ENCODE measurements at places on chromosomes 7 and 10.

DNA sequence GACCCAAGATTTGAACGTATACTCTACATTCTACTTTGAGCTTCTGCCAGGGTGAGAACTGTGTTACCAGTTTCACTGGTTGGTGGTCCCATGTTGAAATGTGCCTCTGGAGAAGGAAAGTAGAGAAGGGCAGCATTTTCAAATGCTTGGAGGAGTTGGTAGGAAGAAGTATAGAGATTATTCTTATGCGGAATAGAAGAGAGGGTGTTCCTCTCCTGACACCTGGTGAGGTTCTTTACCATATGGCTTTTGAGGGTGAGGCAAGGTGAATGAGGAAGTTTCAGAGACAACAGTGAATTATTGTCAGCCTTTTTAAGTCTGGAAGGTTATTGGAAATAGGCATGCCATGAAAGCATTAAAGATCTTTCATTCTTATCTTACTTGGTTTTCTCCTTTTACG lies 34.3 kb downstream of the R3HCC1L start:
- no peak for DNase-seq

DNA sequence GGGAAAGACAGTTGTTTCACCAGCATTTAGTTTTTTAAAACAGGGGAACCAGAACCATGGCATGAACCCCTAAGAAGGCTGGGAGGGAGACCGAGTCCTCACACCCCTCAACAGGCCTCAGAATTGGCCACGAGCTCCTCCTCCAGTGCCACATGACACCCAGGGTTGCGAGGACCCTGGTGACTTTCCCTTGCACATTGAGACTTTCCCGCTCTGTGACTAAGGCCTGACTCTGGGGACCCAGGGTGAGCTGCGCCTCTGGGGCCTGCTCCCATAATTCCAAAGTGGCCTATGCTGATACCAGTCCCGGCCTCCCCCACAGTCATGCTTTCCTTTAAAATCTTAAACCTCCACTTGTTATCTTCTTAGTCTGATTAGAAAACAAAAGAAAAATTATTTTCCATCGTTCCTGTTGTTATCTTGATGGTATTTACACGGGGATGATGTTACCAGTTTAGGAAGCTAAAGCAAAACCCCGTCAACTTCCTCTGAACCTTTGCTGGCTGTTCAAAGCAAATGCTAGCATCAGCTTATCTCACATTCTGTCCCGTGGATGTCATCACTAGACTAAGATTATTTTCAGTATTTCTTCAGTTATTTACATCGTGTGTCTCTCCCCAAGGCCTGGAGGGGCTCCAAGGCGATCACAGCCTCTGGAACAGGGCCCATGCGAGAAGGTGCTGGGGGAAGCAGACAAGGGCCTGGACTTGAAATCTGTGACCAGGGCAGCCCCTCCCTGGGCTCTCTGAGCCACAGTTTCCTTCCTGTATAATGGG lies 42.1 kb downstream of the FAM53B start:
- no peak for DNase-seq

- no peak for DNase-seq
Observed at GRCh38 chr7:86130268-86130667, 513.4 kb upstream of the GRM3 start.

DNA sequence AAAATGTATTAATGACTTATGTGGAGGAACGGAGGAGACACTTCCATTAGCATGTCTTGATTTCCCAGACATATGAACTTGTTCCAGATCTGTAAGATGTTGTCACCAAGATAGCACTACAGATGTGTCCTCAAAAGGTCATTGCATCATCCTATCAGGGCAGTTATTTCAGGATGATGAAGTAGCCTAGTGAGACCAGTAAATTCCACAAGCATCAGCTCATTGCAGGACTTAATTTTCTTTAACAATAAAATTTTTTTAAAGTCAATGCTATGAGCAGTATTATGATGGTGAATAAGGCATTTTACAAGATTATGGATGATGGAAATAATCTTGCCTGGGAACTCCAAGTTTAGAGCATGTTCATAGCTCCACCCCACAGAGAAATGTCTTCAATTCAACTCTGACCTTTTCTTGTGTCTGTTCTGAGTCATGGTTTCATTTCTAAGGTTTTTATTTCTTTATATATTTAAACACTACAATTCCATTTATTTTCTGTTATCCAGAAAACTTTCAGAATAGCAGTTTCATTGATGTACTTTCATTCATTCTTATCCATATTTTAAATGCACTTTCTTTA lies 1203.3 kb upstream of the CELF2 start:
- DNase-seq, result no peak

DNA sequence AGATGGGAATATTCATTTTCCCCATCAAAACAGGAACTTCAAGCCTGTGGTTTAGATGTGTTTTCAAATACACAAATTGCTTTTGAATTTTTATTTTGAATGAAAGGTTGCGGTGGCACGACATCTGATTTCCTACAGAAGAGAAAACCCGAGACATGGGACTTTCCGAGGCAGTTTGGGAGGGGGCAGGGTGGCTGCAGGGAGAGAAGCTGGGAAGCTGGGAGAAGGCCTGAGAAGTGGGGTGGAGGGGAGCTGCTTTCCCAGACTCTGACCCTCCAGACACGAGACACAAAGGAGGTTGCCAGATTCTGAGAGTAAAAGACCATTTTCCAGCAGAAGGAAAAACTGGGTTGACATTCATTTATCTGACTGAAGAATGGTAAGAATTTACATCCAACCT lies 19.6 kb downstream of the TMEM176A start:
- DNase-seq, result no peak

GRCh38 chr10:30456266-30456665 lies 22.3 kb downstream of the MAP3K8 start:
- DNase-seq, result no peak

- DNase-seq, result no peak
Observed at GRCh38 chr7:40354711-40355110, 219.9 kb downstream of the SUGCT start.

- no peak for DNase-seq
Observed at GRCh38 chr10:83934062-83934461, 205.2 kb upstream of the GHITM start.

- no peak for DNase-seq
Observed at GRCh38 chr7:86328801-86329433, 314.8 kb upstream of the GRM3 start.

DNA sequence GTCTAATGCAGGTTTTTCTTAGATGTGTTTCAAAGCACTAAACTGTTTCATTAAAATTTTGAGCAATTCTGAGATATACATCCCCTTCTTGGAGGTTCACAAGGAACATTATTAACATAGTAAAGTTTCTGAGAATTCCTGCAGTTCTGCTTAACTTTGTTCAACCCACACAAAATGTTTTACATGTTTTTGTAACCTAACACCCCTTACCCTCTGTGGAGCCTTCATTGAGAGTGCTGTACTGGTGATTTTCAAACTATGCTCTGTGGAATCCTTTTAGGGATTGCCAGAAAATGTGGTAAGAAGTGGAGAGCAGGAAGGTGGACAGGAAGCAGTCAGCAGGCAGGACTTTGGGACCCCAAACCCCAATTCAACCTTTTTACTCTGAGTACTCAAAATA lies 53.6 kb upstream of the ABCB5 start:
- no peak for DNase-seq

DNA sequence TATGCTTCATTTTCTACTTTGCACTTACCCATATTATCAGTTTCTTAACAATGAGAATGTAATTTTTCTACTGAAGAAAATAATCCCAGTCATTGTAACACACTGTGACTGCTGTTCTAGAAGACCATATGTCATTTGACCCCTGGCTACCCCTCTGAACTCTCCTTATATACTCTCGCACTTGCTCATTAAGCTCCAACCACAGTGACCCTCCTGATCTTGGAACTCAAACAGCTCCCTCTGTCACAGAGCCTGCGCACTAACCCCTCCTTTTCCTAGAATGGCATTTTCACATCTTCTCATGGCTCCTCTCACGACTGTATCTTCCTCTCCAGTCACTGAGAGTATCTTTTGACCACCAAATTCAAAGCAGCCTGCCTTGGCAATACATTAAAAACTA lies 169.7 kb downstream of the CACNA2D1 start:
- no peak for DNase-seq

GRCh38 chr7:55405856-55406541 lies 40.9 kb downstream of the LANCL2 start:
- peak; percentile 17 for DNase-seq

DNA sequence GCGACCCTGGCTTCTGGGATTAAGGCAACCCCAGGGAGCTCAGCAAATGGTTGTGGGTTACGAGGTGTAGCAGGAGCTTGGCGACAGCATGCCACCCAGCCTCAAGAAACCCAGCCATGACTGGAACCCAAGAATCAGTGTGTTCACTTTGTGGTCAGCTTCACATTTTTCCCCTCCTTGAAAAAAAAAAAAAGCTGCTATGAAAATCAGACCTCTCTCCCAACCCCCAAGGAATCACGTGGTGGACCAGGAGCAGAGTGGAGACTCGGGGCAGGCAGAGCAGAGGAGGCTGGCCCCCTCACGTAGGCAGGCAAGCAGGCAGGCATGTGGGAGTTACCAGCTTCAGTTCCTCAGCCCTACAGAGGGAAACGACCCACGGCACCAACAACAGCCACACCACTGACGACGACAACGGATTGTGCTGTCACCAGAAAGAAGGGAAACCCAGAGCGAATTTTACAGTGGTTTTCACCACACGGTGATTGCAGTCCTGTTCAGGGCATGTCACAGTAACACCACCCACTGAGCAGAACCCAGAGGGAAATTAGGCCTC lies 203.4 kb downstream of the SLC25A13 start:
- no peak for DNase-seq

GRCh38 chr7:408751-409311 lies 110.8 kb downstream of the PDGFA start:
- no peak for DNase-seq

DNA sequence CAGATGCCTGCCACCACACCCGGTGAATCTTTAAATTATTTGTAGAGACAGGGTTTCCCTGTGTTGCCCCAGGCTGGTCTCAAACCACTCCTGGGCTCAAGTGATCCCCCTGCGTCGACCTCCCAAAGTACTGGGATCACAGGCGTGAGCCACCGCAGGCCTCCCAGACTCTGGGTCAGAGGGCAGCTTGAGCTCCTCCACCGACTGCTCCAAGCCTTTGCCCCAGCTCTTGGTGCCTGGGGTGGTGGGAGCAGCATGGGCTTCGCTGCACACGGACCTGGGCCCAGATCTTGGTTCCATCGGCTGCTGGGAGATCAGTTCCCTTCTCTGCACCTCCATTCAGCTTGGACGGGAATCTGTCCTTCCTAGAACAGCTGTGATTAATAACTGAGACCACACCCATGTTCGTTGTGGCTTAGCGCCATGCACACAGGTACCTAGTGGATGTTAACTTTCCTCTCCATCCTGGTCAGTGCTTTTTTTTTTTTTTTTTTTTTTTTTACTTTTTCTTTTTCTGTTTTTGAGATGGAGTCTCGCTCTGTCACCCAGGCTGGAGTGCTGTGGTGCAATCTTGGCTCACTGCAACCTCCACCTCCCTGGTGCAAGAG lies 125.3 kb downstream of the CUX1 start:
- DNase-seq, result no peak

- no peak for DNase-seq
Observed at GRCh38 chr10:48526011-48526821, 78.7 kb downstream of the ARHGAP22 start.

GRCh38 chr10:46312953-46313352 lies 26.2 kb downstream of the ANTXRL start:
- DNase-seq, result no peak

GRCh38 chr10:16952080-16952479 lies 134.9 kb upstream of the RSU1 start:
- DNase-seq, result no peak

DNA sequence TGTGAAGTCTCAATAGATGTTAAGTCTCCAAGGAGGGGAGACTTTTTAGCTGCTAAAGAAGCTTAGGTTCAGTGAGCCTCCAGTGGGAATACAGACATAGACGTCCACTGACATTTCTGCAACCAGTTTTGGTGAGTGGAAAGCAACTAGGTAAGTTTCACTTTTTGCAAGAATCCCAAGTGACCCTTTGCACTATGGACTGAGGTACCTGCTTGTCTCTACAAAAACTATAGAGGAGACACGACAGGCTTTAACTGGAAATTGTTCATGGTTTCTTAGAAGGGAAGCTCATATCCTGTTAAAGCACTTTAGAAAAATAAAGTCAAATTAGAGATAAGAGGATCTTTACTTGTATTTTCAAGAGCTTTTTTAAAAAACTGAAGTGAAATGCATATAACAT lies 38.6 kb downstream of the GBF1 start:
- DNase-seq, result no peak

GRCh38 chr10:91088300-91089140 lies 131.9 kb upstream of the PCGF5 start:
- no peak for DNase-seq

GRCh38 chr10:74787457-74787856 lies 38.9 kb upstream of the KAT6B start:
- DNase-seq, result no peak

DNA sequence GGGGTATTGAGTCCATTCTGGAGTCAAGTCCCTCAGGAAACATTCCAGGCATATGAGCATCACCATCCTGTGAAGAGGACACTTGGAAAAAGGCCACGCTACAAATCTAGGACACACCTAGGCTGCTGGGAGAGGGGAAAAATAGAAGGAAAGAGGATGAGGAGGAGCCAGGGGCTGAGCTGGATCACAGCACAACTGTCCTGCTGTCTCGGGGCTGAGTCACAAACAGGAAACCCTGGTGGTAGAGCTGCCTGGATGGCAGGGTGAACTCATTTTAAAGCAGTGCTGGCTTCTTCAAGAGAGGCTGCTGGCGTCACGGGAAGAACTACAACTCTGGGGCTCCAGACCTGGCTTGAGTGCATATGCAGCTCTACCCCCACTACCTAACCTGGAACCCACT lies 151.5 kb downstream of the RNF216 start:
- DNase-seq, result no peak

- DNase-seq, result no peak
Observed at GRCh38 chr7:77550586-77550985, 13.5 kb downstream of the PTPN12 start.

GRCh38 chr10:126169899-126170298 lies 218.4 kb downstream of the ADAM12 start:
- no peak for DNase-seq

GRCh38 chr7:71334541-71334940 lies 202.6 kb downstream of the GALNT17 start:
- DNase-seq, result no peak

DNA sequence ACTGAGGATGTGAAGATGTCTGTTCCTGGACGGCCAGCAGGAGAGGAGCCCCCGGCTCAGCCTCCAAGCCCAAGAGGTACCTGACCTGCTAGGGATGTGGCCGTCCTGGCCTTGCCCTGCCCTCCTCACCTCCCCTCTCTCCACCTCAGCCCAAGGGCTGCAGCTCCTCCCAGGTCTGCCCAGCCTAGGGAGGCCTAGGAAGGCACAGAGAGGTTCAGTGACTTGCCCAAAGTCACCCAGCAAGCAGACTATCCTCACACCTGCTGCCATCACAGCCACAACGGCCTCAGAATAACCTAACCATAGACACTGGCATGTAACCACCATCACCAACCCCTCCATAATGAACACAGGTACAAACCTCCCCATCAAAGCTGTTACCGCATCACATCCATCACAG lies 38.7 kb upstream of the LRRC18 start:
- no peak for DNase-seq

GRCh38 chr7:92769394-92769699 lies 67.0 kb downstream of the CDK6 start:
- no peak for DNase-seq

- no peak for DNase-seq
Observed at GRCh38 chr7:112790586-112791003, 402 bp upstream of the TMEM168 start.
